Aorta (tissue), 5 donors: ENCODE measurements at places on chromosomes 4 and X. TPM values are rescaled to one million over a fixed set of nuclear protein-coding genes. Genes with fewer than 3 reads are reported as not detected.

Gene HMX1
- not detected for total RNA-seq

Gene PAGE2
- total RNA-seq = not detected

- no peak for DNase-seq
These were observed 425.7 kb downstream of the GPAT3 start for GRCh38 chr4:83961575-83961974.

- no peak for DNase-seq
These were observed at the start of gene TLR6 for GRCh38 chr4:38856524-38857337. TSS of gene TLR6 (minus strand) at chr4:38856817. CDS start at chr4:38829473, 27,344 bp downstream.

DNA sequence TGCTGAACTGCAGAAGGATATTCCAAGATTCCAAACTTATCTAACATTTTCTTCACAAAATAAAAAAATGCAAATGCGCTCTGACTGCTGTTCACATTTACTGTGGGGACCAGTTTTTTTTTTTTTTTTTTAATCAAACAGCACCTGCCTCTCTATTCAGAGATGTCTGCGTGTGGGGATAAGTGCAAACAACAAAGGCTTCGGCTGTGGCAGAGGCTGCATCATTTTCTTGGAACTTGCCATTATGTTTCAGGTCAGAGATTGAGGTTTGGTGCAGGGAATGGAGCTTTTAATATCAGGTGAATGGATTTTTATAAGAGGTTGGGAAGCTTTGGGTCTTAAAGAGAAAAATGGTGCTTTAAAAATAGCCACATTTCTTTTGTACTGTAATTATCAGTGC lies 78.2 kb upstream of the TET2 start:
- no peak for DNase-seq

DNA sequence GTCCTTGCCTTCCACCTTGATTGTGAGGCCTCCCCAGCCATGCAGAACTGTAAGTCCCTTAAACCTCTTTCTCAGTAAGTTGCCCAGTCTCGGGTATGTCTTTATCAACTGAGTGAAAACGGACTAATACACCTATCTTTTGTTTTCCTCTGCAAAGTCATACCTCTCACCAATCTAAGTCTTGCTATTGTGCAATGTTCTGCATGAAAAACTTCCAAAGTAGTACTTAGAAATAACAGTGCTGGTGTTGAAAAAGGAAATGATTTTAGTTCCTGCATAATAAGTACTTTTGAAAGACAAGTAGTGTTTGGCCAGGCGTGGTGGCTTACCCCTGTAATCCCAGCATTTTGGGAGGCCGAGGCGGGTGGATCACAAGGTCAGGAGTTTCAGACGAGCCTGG lies 573.5 kb downstream of the ANKRD50 start:
- no peak for DNase-seq
